ENCODE measurements at places on chromosomes 2 and 18.
A peak's percentile ranks its signal among the peaks of the same experiment; 100 is the strongest.

DNA sequence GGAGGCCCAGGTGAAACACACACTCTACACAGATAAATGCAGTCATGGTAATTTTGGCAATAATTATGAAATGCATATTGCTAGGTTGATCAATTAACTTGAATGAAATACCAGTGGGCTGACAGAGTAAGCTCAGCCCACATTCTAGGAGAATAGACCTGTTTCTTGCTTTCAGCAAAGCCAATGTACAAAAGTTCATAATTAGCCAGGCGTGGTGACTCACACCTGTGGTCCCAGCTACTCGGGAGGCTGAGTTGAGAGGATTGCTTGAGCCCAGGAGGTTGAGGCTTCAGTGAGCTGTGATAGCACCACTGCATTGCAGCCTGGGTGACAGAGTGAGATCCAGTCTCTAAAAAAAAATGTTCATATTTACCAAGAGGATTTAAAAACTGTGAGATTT is 15.7 kb upstream of the MBP start:
- no peak for DNase-seq

DNA sequence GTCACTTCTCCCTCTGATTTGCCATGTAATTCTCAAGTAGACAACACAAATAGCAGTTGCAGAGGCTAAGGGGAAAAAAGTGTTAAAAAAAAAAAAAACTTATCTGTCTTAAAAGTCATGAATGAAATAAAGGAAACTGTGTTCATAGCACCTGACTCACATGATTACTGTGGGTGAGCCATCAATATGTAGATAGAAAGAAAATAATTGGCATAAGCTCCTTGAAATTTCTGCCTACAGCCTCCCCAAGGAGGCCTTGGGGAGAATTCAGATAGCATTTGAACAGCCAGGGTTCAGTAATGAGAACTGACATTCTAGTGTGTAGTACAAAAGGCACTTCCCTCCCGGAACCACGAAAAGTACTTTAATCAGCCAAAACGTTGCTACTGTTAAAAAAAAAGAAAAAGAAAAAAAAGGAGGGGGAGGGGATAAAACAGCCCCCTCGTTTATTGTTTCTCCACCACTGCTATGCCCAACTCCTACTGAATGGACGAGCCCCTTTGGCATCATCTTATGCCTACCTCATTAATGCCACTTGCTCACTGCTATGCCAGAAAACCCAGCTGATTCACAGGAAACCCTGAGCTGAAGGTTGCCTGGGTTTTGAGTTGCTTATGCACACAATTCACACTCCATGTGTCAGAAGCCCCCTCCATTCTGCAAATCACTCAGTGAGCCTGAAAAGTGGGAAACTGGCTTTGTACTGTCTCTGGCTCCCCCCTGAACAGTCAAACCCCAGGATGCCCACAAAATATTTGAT is 65.5 kb upstream of the KLF7 start:
- no peak for DNase-seq

DNA sequence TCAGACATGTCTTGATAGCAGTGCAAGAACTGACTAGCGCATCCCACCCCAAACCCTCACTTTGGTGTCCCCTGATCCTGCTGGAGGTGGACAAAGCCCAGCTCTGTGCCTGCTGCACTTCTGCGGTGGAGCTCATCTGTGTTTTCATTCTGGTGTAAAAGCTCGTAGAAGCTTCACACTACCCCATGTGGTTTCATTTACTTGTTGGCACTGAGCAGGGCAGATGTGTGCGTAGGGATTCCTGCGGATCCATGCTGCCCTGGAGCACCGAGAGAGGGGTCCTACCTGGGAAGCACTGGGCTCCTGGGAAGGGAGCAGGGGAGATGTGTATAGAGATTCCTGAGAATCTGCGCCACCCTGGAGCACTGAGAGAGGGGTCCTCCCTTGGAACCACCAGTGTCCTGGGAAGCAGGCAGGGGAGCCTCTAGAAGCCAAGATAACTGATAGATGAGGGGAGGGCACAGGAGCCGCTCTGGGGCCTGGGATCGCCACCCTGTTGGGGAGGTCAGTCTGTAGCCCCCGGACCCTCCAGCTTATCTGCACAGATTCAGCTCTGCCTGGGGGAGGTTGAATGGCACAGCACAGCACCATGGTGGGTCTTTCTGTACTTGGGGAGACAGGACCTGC is 106.9 kb upstream of the OTOS start:
- DNase-seq: no peak

GRCh38 chr2:5070257-5070656 is 621.9 kb upstream of the SOX11 start:
- DNase-seq: no peak

GRCh38 chr2:30208453-30208852 is 22.9 kb upstream of the LBH start:
- peak; percentile 58 for DNase-seq

GRCh38 chr2:68943581-68944568 is 8.8 kb downstream of the GKN2 start:
- DNase-seq: peak; percentile 44

- no peak for DNase-seq
Observed at GRCh38 chr2:100405403-100406119, 11.9 kb downstream of the CHST10 start.

- DNase-seq: no peak
Observed at GRCh38 chr2:168116448-168116847, 130.9 kb downstream of the STK39 start.

DNA sequence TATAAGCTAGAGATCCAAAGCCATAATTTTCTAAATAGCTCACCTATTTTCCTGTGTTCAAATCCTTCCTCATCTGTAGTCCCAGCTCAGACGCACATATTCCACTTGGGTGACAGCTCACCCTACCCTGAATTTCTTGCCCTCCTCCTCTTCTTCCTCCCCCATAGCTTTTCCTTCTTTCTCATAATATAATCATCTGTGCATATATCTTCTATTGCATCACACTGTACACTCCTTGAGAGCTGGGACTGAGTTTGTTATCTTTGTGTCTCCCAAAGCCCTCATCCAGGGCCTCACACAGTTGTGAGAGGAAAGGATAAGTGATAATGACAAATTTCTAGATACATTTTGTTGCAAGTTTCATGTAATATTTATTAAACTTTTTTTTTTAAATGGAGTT is 55.9 kb upstream of the RTN4 start:
- DNase-seq: no peak

DNA sequence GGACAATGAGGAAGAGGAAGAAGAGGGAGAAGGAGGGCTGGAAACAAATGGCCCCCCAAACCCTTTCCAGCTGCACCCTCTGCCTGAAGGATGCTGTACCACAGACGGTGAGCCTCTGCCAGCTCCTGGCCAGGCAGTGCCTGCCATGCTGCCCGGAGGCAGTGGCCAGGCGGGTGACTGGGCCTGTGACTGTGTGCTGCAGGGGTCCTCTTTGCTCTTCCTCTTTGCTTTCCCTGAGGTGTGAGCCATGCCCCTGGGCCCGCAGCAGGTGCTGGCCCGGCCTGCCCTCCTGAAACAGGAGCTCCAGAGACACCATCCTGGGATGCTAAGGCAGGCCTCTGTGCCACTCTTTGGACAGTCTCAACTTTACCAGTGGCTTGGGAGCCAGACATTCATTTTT is 28.6 kb downstream of the GREB1 start:
- DNase-seq: no peak

DNA sequence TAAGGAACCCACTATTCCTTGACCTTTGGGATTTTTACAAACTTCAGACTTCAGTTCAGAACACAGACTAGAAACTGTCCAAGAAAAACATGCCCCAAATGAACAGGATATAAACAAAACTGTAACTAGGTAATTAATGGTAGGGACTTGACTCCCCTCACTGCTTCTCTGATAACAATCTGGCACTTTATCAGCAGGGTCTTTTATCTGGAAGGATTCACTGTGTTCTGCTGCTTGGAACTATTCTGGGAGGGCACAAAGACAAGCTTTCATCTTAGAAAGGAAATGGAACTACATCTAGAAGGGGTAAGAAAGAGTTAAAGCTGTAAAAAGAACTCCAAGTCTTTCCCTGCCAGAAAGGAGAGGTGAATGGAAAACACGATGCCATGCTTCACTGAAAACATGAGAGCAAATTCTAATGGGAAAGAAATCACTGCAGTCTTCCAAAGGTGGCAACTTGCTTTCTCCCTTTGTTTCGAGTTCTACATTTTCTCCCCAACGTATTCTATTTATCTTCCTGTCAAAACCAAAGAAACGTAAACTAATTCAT is 181.2 kb downstream of the THADA start:
- no peak for DNase-seq

- DNase-seq: no peak
Observed at GRCh38 chr2:174048243-174048642, 83.1 kb upstream of the SP3 start.

- DNase-seq: no peak
Observed at GRCh38 chr2:104865096-104865470, 11.2 kb downstream of the POU3F3 start.

DNA sequence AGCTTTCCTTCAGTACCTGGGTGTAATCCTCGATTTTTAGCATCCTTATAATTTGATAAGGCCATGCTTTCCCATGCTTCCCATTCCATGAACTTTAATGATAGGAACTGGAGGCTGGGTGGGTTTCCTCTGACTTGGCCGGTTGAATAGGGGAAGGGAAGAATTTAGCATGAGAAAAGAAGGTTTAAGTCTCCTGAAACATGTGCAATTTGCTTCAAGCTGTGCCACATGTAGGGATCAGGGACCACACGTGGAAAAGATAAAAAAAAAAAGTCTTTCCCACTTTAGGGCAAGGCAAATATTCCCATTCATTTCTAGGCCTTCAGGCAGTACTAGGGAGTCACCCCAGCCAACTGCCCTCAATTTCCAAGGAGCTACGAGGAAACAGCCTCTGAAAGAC is 900.3 kb downstream of the DSC3 start:
- no peak for DNase-seq

- DNase-seq: no peak
Observed at GRCh38 chr2:71878626-71879508, 268.8 kb downstream of the CYP26B1 start.

DNA sequence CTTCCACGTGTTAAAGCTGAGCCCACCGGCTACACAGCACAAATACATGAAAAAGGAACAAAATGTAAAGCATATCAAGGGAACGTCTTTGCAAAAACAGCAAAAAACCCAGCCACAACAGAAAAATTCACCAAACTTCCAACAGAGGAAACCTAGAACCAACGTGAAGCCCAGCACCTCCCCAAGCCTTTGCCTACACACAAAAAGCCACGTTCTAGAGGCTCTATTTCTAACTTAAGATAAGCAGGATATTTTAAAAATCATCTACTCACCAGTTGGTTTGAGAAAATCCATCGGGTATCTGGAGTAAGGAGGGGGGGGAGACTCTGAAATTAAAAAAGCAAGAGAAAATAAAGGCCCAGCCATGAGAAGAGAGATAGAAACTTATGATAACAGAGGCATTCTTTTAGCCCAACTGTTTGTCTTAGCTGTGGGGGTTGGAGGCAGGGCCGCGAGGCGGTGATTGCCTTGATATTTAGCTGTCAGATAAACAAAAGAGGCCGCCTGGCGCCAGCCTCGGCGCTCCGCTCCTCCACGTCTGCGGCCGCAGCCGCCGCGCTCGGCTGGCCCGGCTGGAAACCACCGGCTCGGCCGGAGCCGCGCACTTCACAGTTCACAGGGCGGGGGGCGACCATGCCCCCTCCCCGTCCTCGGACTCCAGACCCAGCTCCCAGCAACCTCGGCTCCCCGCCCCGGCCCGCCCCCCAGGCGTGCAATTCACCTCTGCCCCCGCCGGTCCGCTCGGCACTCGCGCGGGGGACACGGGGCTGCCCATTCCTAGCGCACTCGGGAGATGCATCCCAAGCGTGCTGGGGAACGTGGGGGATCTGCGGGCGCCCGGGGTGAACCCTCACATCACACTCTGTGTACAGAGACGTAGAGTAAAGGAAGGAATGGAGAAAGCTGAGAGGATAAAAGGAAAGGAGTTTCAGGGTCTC is 2.4 kb downstream of the SMAD7 start:
- peak; percentile 72 for DNase-seq

DNA sequence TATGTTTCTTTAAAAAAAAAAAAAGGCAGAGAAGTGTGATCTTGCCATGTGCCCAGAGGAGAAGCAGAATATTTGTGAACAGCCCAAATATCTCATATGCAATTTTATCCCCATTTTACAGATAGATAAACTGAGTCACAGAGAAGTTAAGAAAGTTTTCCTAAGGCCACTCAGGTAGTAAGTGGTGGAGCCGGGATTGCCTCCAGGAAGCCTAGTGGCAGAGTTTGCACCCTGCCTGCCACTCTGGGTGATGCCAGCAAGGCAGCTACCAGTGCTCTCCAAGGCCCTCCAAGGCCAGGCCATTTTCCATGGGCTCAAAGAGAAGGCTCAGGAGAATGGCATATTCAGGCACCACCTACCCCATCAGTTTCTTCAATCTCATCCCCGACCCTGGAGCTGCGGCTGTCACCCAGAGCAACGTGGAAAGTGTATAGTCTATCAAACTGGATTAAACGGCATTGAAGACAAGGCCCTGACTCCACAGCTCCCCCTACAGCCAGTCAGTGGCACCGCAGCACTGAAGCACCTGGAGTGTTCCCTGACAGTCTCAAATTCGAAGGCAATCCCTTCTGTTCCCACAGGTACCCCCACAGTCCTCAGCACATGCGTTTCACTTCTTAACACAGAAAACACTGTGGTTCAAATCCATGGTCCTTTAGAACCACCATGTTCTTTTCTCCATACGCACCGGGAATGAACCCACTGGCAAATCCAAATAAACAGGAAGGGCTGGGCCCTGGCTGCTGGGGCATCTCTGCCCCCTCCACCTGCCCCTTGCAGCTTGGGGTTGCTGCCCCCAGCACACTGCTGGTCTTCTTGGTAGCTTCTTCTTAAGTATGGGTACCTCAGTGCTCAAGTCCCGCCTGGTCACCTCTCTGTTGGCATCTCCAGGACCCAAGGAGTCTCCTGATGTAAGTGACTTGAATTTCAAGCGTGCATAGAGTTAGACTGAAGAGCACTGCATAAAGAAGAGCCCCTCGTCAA is 175.3 kb downstream of the INHBB start:
- DNase-seq: peak; percentile 39

- DNase-seq: peak; percentile 86
Observed at GRCh38 chr2:85308896-85309555, 18.8 kb downstream of the TGOLN2 start.

DNA sequence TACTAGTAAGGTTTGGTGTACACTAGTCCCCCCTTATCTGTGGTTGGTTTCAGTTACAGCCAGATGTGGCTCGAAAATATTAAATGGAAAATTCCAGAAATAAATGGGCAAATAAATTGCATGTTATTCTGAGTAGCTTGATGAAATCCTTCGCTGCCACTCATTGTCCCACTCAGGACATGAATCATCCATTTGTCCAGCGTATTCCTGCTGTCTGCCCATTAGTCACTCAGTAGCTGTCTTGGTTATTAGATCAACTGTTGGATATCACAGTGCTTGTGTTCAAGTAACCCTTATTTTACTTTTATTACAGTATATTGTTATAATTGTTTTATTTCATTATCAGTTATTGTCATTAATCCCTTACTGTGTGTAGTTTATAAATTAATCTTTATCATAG is 21.7 kb downstream of the ZDBF2 start:
- DNase-seq: peak; percentile 62

DNA sequence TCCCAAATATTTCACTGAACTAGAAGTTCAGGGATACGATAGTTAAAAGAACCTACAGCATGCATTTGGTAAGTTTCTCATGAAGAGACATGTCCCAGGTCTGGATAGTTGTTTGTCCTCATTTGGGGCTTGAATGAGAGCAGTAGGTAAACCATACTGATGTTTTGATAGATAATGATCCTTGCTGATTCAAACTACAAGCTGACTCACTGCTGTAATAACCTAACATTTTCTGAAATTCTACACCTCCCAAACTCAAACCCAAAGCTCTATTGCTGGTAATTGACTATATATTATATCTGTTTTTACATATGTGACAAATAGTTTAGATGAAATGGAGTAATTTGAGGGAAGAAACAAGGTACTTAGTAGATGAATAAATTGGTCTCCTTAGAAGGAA is 154.1 kb upstream of the BOD1L2 start:
- DNase-seq: no peak
